Fibroblast of villous mesenchyme (primary cell): ENCODE measurements at places on chromosomes 6 and 20.

- no peak for DNase-seq
These were observed 192.2 kb upstream of the SYNDIG1 start for GRCh38 chr20:24277196-24277595.

- DNase-seq = no peak
These were observed 6.2 kb downstream of the VEGFA start for GRCh38 chr6:43776115-43776798.

GRCh38 chr6:160128879-160129516 is 7.4 kb downstream of the SLC22A1 start:
- no peak for DNase-seq

DNA sequence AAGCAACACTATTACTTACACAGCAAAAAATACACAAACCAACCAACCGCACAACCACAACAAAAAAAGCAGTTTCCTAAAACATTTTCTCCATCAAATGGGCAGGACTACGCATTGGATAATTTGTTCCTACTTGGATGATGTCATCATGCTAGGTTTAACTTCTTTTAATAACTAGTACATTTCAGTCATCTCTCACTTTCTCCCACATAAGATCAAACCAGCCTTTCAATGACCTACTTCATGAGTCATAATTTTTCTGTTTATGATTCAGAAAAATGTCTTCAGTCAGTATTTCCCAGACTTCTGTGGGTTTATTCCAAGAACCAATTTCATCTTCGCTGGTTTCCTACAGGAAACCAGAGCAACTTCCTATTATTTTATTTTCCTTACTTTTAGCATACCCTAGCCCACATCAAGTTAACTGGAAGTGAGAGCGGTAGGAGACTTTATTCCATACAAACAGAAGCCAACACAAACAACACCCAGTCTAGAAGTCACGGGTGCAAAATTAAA is 134.2 kb downstream of the GMDS start:
- peak; percentile 35 for DNase-seq

DNA sequence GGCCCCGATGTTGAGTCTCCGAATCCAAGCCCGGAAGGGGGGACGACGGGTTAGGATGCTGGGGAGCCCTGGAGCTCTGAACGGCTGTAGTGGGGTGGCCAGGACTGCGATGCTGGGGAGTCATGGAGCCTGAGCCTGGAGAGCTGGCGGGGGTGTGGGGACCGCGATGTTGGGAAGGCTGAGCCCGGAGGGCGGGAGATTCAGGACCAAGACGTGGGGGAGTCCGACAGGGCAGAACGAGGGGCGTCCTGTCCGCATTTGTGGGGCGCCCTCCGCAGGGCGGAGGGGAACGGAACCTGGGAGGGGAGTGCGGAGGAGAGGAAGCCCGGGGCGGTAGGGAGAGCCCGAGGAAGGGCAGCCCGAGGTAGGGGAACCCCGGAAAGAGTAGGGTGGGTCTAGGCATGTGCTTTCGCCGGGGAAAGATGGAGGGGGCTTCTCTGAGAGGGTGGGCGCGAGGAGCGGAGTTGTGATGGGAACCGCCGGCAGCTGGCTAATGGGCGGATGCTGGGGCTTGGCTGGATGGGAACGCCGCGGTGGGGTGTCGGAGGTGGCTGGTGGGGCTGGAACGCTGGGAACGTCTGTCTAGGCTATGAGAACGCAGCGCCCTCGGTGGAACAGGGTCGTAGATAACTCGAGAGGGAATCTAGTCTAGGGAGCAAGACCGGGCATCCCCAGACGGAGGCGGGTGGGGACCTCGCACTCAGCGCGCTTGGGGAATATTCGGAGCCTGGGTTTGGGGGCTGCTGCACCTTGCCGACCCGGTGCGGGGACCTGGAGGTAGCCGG is 684 bp downstream of the PAQR8 start:
- DNase-seq = no peak

GRCh38 chr6:109441069-109441816 is 719 bp downstream of the SMPD2 start:
- DNase-seq = peak; percentile 47

DNA sequence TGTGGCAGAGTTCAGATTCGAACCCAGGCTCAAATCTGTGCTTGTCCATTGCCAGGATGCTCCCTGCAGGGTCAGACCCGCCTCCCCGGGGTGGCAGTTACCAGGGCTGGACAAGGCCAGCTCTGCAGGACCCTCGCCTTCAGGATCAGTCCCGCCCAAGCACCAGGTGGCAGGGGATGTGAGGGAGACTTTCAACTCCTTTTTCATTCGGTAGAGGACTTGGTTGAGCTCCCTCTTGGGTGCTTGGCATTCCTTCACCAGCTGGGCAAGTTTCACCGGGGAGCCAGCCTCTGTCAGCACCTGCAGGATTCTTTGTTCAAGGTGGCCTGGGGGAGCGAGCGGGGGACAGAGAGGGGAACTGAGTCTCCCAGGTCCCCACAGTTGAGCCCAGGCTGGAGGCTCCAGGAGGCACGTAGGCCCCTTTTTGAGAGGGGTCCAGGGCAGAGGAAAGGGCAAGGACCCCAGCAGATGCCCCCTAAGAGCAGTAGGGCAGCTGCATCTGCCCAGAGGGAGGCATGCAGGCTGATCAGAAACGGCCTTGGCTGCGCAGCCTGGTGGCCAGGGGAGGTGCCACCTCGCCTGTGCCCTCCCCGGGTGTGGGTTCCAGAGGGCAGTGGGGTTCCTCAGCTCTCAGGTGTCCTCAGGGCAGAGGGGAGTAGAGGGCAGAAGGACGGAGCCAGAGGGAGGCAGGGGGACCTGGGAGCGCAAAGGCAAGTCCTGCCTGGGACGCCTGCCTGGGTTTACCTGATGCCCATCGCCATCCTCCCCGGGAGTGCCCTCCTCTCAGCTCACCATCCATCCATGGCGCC is 3.9 kb downstream of the ZBP1 start:
- no peak for DNase-seq

DNA sequence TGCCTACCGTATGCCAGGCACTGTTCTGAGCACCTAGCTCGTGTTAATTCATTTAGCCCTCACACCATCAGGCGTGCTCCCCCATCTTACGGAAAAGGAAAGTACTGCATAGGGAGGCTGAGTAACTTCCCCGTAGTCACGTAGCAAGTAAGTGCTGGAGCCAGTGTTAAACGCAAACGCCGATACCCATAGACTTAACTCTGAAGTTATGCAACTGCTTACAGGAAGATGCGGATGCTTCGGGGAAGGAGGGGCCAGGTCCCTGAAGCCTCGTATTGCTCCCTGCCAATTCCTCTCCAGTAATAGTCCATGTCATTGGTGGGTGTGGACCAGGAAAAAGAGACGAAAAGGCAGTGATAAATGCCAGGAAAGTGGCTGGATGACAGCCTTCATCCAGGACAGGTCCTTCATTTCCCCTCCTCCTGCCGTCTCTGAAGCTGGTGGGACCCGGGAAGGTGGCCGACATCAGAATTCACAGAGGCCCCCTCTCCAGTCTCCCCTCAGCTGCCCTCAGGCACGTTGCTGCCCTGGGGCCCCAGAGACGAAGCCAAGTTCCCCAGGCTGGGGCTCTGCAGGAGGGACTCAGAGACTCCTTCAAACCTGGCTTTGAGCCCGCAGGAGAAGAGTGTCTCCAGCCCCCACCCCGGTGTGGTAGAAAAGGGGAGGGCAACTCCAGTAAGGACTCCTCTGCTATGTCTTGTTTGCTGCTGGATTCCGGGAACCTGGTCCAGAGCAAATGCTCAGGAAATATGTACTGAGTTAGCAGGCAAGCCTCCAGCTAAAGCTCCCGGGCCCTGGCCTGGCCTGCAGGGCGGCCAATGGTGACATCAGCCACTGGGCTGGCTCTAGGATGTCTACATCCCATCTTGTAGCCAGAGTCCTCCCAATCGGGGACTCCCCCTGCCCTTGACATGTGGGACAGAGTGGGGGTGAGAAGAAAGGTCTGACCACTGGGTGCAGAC is 37.8 kb downstream of the RAB44 start:
- peak; percentile 87 for DNase-seq

GRCh38 chr6:136918706-136919105 is 3.4 kb upstream of the SLC35D3 start:
- DNase-seq = no peak

- DNase-seq = no peak
These were observed 651 bp upstream of the SAMHD1 start for GRCh38 chr20:36951979-36952738.

- DNase-seq = no peak
These were observed 9.4 kb downstream of the ACSS1 start for GRCh38 chr20:25048519-25048952.

- no peak for DNase-seq
These were observed 110.1 kb downstream of the SNX5 start for GRCh38 chr20:17858450-17859001.

DNA sequence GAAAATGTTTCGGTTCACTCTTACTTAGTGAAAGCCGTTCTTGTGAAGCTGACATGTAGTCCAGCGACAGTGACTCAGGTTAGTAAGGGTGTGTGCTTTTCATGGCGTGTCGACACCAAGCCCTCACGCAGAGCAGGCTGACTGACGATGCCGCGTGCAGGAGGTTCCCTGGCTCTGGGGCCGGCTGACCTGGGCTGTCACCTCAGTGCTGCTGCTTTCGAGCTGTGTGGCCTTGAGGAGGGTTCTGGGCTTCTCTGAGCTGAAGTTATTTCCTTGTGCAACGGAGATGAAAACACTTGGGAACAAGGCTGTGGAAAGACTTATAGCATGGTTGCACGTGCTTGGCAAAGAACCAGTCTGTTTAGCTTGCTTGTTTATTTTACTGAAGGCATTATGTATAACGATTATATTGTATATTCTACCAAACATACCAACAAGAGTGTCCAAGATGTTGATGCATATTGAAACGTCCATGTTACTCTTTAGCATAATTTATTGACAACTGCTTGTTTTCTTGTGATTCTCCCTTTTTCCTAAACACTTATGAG is 59.2 kb downstream of the PHACTR3 start:
- DNase-seq = no peak

DNA sequence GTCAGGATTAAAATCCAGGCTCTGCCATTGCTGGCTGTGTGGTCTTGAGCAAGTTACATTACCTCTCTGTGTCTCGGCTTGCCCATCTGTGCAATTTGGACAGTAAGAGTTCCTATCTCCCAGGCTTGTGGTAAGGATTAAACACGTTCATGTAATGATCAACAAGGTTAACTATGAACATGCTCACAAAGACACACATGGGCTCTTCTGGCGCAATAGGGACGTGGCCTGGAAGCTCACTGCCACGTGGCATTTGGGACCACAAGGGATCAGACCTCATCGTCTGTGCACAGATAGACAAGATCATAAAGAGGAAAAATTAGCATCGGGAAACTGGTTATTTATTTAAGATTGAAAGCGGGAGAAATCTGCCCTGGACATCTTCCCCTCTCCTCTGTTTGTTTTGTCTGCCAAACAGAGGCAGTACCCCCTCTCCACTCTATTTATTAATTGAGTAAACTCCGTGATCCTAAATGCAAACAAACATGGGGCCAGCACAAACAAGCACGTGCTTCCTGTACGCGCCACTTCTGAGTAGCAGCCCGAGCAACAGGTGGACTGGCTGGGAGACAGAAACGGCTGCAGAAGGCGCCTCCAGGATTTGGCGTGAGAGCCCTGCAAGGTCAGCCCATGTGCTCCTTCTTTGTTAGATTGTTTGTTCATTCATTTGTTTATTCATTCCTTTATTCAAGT is 95.0 kb downstream of the CDH26 start:
- peak; percentile 8 for DNase-seq

- DNase-seq = no peak
These were observed 244.5 kb downstream of the TPBG start for GRCh38 chr6:82607998-82608725.

GRCh38 chr6:40803897-40804702 is 216.9 kb upstream of the LRFN2 start:
- DNase-seq = no peak

- DNase-seq = no peak
These were observed 12.0 kb upstream of the ADGRF5 start for GRCh38 chr6:46933751-46934150.
